ENCODE measurements at places on chromosomes 1 and 21.
A peak's percentile ranks its signal among the peaks of the same experiment; 100 is the strongest.

DNA sequence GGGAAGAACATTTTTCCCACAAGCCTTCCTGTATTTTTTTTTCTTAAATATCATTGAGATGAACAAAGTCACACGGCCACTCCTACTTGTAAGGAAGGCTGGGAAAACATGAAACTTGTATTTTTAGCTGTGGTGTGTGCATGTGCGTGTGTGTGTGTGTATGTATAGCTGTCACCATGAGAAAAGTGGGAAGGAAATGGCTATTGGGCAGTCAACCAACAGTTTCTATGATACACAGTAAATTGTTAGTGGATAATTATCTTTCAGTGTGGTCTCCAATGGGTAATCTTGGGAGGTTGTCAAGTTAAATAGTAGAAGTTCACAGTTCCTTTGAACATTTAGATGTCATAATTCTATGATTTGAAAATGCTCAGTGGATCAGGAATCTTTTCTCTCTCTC lies 132.7 kb upstream of the USP24 start:
- no peak for DNase-seq

DNA sequence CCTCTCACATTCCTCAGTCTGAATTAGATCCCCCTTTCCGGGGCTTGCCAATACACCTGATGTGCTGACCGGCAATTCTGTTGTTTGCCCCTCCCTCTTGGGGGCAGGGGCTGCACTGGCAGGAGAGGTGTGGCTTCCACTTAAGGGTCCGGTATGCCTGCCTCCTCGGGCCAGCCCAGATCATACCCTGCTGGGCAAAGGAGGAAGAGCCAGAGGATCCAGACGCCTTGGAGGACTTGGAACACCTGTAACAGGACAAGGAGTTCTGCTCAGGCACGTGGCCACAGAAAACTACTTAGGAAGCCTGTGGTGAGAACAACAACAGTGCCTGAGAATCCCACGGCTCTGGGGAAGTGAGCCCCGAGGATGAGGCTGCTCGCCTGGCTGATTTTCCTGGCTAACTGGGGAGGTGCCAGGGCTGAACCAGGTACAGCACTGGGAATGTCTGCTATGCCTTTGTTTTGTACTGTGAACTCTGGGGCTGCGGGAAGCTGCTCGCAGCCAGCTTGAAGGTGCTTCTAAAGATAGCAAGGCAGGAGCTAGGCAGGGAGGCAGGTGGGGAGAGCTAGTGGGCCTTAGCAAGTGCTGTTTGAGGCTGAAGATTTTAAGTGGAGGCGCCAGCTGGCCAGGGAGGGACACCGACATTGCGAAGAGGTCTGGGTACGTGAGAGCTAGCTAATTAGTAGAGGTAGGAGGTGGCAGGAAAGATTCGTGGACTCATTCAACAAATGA lies at the start of gene SMPDL3B:
TSS of gene SMPDL3B (plus strand) at position 183 of the 732 bp plus-strand sequence. CDS start at position 367, 184 bp downstream.
- no peak for DNase-seq

DNA sequence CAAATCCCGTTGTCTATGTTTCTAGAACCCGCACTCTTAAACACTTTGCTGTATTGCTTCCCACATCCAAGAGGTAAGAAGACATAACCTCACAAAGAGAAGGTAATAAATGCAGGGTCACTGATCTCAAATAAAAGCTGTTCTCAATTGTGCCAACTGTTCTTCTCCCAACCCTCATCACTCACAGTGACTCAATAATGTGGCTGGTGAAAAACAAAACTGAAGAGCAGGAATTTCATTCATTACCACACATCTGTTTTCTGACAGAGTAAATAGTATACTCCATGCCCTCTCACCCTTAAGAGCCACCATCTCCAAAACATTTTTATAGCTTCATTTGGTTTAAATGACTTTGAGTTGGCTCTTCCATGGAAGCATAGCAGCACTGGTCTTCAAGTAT lies 6.2 kb upstream of the ERICH3 start:
- DNase-seq = no peak

GRCh38 chr1:150168960-150169601 lies 19.4 kb downstream of the PLEKHO1 start:
- DNase-seq = no peak

DNA sequence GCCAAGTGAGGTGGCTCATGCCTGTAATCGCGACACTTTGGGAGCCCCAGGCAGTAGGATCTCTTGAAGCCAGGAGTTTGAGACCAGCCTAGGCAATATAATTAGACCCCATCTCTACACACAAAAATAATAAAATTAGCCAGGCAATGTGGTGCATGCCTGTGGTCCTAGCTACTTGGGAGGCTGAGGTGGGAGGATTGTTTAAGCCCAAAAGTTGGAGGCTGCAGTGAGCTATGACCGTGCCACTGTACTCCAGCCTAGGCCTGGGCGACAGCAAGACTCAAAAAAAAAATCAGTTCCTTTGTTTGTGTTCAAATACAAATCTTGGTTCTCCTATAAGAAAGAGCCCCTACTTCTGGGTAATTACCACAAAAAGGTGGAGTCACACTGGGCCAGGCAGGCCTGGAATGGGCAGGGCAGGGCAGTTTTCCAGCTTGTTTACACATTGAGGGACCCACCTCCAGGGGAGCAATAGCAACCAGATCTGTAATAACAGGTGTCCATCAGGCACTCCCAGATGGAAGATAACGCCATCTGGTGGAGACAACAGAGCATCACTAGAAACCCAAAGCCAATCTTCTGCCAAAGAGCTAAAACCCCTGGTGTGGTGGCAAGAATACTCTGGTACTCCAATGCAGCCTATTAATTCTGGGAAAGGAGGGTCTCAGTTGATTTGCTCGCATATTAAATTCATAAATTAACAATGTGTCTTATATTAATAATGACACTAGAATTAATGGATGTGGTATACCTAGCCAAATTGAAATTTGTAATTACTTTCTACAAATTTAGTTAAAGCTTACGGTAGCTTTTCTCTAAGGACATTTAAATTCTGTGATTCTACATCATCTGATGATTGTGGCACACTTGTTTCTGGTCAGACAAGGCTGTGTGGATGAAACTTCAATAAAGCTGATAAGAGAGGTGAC lies 13.2 kb downstream of the PPP1R15B start:
- DNase-seq = peak; percentile 24

- no peak for DNase-seq
Observed at GRCh38 chr1:45802343-45803298, 791 bp upstream of the MAST2 start.

GRCh38 chr1:243568793-243569192 lies 281.2 kb downstream of the AKT3 start:
- DNase-seq = no peak

- no peak for DNase-seq
Observed at GRCh38 chr1:205519541-205520131, 15.2 kb downstream of the CDK18 start.

DNA sequence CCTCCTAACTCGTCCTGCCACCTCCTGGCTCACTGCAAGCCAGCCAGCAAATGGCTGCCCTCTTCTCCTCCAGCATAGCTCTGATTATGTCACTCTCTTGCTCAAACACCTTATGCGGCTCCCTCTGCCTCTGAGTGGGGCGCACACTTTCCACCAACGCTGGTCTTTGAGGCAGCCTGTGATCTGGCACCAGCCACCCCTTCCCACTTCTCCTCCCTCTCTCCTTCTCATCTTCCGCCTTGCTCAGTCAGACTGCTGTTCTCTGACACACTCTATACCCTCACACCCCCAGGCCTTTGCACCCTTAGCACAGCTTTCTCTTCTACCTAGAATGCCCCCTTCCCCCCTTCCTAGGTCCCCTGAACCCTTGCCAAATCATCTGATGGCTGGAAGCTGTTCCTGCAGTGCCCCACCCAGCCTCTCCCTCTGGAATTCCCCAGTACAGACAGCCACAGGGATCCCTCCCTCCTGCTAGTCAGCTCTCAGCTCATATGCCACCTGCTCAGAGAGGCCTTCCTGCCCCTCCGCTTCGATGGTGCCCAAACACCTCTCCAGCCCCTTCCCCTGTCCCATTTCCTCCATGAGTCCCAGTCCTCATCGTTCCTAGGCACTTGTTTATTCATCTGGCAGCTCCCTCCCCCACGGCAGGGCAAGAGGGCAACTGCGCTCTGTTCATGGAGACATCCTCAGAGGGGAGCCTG lies 21.7 kb upstream of the PEF1 start:
- DNase-seq = no peak

- no peak for DNase-seq
Observed at GRCh38 chr1:153242160-153242559, 17.3 kb upstream of the LORICRIN start.

GRCh38 chr1:224781800-224782199 lies 147.7 kb upstream of the DNAH14 start:
- DNase-seq = no peak

DNA sequence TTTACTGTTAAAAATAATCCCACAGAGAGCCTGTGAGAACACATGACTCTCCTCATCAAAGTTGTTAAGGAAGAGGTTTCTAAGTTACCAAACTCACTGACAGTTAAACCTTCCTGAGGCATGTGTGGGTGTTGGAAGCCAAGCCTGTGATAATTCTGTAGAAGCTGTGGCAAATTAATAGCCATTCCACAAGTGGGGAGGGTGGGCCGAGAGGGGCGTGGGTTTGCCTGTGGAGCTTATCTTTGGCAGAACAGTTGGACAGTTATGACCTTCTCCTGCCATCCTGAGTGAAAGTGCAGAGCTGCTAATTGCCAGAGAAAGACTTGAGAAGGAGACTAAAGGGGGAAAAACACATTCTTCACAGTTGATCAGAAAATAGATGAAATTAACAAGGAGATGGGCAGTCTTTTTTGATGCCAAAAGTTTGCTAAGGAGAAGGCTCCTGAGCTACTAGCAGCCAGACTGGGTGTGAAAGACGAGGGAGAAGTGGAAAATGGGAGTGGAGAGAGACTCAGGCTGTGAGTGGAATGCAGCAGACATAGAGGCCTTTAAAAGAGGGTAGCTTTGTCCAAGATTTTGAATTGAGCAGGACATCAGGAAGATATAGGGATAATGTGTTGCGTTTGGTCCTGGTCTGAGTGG lies 1.6 kb upstream of the PLA2G2C start:
- DNase-seq = no peak

GRCh38 chr1:95043141-95043980 lies 29.4 kb downstream of the ALG14 start:
- peak; percentile 59 for DNase-seq

- DNase-seq = no peak
Observed at GRCh38 chr1:157133426-157133825, 4.8 kb downstream of the ETV3 start.

GRCh38 chr1:173134800-173135199 lies 72.3 kb downstream of the TNFSF4 start:
- DNase-seq = no peak

DNA sequence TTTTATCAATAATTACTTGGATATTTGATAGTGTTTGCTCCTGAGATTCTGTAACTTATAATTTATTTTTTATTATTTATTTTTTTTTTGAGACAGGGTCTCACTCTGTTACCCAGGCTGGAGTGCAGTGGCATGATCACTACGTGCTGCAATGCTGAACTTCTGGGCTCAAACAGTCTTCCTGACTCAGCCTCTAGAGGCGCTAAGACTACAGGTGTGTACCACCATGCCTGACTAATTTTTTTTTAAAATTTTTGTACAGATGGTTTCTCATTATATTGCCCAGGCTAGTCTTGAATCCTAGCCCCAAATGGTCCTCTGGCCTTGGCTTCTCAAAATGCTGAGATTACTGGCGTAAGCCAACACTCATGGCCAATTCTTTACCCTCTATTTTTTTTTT lies 845.5 kb upstream of the ADGRL4 start:
- no peak for DNase-seq

- peak; percentile 6 for DNase-seq
Observed at GRCh38 chr1:210332719-210333398, 4.2 kb downstream of the HHAT start.

- DNase-seq = no peak
Observed at GRCh38 chr1:58857680-58858673, 74.1 kb upstream of the JUN start.

DNA sequence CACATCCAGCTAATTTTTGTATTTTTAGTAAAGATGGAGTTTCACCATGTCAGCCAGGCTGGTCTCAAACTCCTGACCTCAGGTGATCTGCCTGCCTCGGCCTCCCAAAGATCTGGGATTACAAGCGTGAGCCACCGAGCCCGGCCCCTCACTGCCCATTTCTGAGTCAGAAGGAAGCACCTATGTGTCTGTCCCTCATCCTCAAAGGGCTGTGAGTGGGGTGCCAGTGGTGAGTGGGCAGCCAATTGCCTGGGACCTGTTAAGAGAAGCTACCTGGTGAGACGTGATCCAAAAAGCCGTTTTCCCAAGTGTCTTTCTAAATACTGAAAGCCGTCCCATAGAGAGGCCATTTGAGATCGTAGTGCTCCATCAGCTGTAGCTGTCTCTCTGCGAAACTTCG lies 27.1 kb upstream of the PDXK start:
- DNase-seq = no peak

DNA sequence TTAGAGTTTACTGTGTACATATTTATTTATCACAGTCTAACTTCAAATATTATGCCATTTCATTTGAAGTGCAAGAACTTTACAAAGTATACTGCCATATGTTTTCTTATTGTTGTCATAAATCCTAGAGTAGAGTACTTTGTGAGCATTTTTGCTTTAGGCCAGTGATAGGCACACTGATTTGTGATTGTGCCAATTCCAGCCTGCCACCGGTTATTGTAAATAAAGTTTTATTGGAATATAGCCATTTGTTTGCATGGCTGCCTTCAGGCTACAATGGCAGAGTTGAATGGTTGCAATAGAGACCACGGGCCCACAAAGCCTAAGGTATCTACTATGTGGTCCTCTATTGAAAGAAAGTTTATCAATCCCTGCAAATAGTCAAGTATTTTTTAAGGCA lies 175.8 kb upstream of the GALNT2 start:
- DNase-seq = no peak

GRCh38 chr1:201361652-201362504 lies 15.6 kb downstream of the TNNT2 start:
- no peak for DNase-seq

DNA sequence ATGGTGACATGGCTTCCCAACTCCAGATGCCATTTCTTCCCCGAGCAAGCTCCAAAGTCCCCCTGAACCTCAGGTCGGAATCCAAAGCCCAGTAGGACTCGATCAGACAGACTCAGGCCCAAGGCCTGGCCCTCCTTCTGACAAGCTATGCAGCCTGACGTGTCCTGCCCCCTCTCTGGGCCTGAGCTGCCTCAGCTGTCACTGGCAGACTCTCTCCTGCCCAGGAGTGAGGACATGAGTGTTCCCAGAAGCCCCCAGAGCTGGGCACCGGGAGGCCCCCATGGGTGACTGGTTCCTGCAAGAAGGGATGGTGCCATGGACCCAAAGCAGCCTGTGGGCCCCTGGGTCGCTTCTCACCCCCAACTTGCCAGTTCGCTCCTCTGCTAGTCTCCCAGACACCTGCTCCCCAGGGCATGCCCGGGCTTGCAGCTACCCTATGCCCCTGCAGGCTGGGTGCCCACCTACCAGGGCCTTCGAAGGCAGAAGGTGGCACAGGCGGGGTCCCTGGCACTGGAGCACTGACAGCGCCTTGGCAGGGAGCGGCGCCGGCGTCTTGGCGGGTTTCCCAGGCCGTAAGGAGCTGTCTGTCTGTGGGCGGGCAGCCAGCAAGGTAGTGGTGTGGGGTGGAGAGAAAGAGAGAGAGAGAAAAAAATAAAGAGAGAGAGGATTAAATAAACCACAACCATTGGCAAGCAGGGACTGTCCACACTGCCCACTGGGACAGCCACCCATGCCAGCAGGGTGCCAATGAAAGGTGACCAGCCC lies 2.3 kb downstream of the EDN2 start:
- DNase-seq = no peak

- DNase-seq = no peak
Observed at GRCh38 chr1:213131851-213132655, 81.0 kb downstream of the RPS6KC1 start.

- DNase-seq = no peak
Observed at GRCh38 chr21:18244671-18245463, at the start of gene CHODL. Gene CHODL (plus strand): TSS chr21:18244833. CDS start chr21:18245224, 391 bp downstream.

Data from stimulated activated CD8-positive, alpha-beta memory T cell treated with anti-CD3 and anti-CD28 coated beads, Interleukin-15, amount 100 ng/mL, for 1 hour (primary cell).